NCI-H1105 treated with DMSO at 0.1 percent for 48 hours (cell line): ENCODE measurements at places on chromosomes 4 and X.

DNA sequence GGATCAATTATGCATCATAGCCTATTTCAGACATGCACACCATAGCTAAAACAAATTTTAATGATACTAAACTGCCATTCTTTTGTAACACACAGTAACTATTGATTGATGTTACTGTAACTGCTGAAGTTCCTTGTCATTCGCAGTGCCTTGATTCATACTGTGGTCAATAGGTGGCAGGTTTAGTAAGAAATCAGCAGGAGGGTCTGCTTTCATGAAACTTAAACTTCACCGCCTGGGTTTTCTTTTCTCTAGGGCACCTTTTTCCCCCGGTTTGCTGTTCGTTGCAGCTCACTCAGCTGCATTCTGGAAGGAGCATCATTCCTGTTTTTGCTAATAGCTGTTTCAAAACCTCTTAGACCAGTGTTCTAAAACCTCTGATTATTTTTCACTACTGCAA is 88.1 kb downstream of the RPA4 start:
- DNase-seq: no peak

DNA sequence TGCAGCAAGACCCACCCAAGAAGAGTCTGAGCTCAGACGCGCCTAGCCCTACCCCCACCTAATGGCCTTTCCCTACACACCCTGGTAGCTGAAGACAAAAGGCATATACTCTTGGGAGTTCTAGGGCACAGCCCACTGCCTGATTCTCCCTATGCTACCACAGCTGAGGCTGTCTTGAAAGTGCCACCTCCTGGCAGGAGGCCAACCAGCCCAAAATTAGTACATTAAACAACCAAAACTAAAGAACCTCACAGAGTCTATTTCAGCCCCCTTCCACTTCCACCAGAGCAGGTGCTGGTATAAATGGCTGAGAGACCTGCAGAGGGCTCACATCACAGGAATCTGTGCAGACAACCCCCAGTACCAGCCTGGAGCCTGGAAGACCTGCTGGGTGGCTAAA is 119.1 kb downstream of the HMGN5 start:
- no peak for DNase-seq

DNA sequence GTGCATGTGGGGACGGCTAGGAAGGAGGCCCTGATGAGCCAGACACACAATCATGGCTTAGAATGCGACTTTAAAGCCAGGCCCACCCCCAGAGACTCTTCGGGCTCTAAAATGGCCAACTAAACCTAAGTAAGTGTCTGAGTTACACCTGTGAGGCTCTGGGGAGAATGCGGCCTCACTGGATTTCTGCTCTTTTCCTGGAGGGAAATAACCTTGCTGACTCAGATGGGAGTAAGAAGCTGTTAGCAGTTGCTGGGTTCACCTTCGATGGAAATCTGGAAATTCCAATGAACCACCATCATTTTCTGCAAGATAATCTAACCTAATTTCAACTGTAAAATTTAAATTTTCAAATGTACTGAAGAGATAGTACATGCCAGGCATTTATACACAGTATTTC is 97.6 kb upstream of the MAML3 start:
- DNase-seq: no peak

DNA sequence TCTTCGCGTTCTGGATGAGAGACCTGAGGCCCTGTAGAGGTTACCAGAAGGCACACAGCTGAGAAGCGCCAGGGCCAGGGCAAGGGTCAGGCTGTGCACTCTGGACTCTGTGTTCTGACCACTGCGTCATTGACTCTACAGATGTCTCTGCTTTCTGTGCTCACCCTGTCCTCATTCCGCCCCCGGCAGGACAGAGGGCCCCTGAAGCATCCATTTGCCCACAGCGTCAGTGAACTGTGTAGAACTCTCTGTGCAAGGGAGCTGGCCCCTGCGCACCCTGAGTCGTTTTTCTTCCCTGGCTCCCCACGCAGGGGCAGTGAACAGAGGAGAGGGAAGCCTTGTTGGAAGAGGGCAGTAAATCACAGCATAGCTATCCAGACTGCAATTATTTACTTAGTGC is 6.1 kb upstream of the WAS start:
- DNase-seq: no peak

GRCh38 chr4:135122457-135122856 is 920.9 kb upstream of the PABPC4L start:
- DNase-seq: no peak

GRCh38 chr4:88166608-88167007 is 8.2 kb upstream of the ABCG2 start:
- no peak for DNase-seq
